ENCODE measurements at places on chromosomes 2 and 18. TPM values are rescaled to one million over a fixed set of nuclear protein-coding genes. Genes with fewer than 3 reads are reported as not detected.
A peak's percentile ranks its signal among the peaks of the same experiment; 100 is the strongest.

GRCh38 chr2:118006326-118006725, 7.5 kb downstream of the CCDC93 start:
- no peak overlapping the region for H3K27ac ChIP-seq
- no peak for DNase-seq
- no peaks in the 10 kb centered on the region for H3K36me3 ChIP-seq
- H3K27me3 ChIP-seq, result no peaks in the 10 kb centered on the region

DNA sequence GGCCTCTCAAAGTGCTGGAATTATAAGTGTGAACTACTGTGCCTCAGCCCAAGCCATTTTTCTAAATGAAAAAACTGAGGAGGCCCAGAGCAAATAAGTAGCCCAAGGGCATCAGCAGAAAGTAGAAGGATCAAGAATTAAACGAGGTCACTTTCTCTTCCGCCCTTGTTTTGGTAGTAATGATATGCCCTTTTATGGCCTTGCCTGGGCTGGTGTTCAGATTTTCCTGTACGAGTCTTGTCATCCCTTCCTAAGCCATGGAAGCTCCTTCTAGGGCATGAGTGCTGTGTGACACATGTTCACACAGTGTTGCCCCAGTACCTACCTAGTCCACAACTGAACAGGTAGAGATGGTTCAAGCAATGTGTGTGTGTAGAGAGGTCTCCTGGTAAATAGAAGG, 6.6 kb downstream of the HPCAL1 start:
- no peak overlapping the region for H3K27ac ChIP-seq
- no peaks in the 10 kb centered on the region for H3K36me3 ChIP-seq
- H3K4me3 ChIP-seq, result no peak overlapping the region
- no peaks in the 10 kb centered on the region for H3K27me3 ChIP-seq
- H3K4me1 ChIP-seq, result peaks cover 5% of the 10 kb centered on the region

The STON1 gene
- total RNA-seq, result 55.6 TPM

- no peaks in the 10 kb centered on the region for H3K27me3 ChIP-seq
- no peak overlapping the region for H3K4me3 ChIP-seq
- no peak for DNase-seq
- H3K36me3 ChIP-seq, result no peaks in the 10 kb centered on the region
Observed at GRCh38 chr2:8170552-8171327, 511.1 kb upstream of the ID2 start.

- H3K4me3 ChIP-seq, result no peak overlapping the region
- H3K27me3 ChIP-seq, result no peaks in the 10 kb centered on the region
- H3K27ac ChIP-seq, result no peak overlapping the region
- H3K36me3 ChIP-seq, result no peaks in the 10 kb centered on the region
Observed at GRCh38 chr18:7789856-7790552, 222.9 kb downstream of the PTPRM start.

The CHRNG gene
- total RNA-seq, result not detected

GRCh38 chr2:182980115-182980514, 58.1 kb downstream of the NCKAP1 start:
- H3K4me1 ChIP-seq, result no peaks in the 10 kb centered on the region
- H3K4me3 ChIP-seq, result no peak overlapping the region
- no peaks in the 10 kb centered on the region for H3K27me3 ChIP-seq
- no peak for DNase-seq
- H3K27ac ChIP-seq, result no peak overlapping the region

The COA5 gene
- 40.6 TPM for total RNA-seq

The KLHL41 gene
- total RNA-seq, result not detected

DNA sequence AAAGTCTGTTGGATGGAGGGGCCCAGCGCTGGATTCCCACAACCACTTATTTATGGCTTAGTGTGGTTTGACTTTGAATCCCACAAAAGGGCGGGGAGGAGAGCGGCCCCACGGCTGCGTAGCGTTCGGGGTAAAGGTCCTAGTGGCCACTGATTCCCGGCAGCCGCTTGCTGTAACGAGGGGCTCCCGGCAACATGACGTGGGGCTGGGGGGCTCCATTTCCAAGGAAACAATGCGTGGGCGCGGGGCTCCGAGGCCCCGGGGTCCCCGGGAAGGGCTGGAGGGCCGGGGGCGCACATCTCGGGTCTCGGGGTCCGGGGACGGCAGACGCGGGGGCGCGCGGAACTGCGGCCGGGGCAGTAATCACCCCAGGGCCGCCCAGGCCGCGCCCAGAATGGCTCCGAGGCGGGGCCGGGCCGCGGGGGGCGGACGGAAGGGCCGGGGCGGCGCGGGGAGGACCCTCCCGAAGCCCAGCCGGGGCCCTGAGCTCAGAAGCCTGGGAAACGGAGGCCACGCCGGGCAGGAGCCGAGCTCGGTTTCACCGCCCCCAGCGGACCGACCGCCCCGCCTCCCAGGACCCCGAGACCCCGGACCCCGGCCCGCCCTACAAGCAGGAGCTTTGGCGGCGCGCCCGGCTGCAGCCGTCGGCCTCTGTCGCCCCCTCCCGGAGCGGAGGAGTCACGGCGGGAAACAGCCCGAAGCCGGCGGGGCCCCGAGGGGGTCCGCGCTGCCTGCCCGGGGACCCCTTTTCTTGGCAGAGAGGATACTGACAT, 11.9 kb upstream of the MLPH start:
- no peaks in the 10 kb centered on the region for H3K27me3 ChIP-seq
- H3K27ac ChIP-seq, result peak overlapping the region; percentile 94
- H3K4me1 ChIP-seq, result no peaks in the 10 kb centered on the region
- no peaks in the 10 kb centered on the region for H3K36me3 ChIP-seq
- DNase-seq, result peak; percentile 85
- peak overlapping the region; percentile 58 for H3K4me3 ChIP-seq

- no peak overlapping the region for H3K27ac ChIP-seq
- no peaks in the 10 kb centered on the region for H3K27me3 ChIP-seq
- DNase-seq, result no peak
- no peak overlapping the region for H3K4me3 ChIP-seq
Observed at GRCh38 chr2:52395912-52396311, 1364.0 kb upstream of the NRXN1 start.

The TUBB8B gene
- 0.76 TPM for total RNA-seq

DNA sequence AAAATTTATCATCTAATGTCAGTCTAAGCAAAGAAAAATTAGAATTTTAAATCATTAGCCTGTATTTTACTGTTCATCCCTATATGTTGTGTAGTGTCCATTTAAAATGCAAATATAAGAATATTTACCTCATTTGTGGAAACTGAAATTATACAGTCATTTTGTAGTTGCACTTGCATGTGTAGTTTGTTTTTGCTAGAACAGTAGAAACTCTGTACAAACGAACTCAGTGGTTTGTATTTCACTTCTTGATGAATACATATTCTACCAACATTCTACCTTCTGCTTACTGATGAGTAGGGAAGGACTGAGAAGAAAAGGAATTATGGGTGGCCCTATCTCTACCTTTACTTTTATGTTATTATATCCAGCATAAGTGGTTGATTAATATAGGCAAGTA, 29.7 kb downstream of the BMPR2 start:
- no peaks in the 10 kb centered on the region for H3K36me3 ChIP-seq
- no peaks in the 10 kb centered on the region for H3K4me1 ChIP-seq
- DNase-seq, result no peak
- no peaks in the 10 kb centered on the region for H3K27me3 ChIP-seq

DNA sequence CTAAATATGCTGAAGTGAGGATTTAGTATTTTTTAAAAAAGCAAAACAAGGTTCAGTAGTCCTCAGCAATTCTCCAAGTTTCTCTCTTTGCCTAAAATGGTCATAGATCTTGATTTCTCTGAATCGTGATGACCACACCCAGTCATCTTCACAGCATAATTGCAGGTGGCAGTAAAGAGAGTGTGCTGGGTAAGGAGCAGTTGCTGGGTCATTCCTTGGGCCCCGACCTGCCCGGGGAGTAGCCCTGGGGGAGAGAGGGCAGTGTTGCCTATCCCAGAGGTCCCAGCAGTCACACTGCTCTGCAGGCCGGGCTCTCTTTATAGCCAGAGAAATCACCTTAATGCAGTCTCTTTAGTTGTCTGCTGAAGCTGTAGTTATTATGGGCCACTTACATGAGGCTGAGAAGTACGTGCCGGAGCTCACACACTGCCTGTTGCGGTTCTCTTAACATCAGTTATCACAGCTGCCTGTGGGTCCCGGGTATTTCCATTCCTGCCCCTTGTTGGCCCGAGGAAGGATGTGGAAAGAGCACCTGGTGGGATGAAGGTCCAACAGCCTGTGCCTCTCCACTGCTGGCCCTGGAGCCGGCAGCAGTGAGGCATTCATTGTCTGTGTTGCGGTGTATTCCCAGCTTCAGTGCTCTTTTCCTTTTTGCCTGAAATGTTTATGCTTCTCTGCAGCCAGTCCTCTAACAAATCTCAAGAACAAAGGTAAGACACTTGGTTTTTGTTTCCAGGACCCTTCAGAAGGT, 230.1 kb downstream of the ALPK2 start:
- no peaks in the 10 kb centered on the region for H3K36me3 ChIP-seq
- no peak overlapping the region for H3K27ac ChIP-seq
- no peaks in the 10 kb centered on the region for H3K27me3 ChIP-seq
- DNase-seq, result no peak
- H3K4me1 ChIP-seq, result no peaks in the 10 kb centered on the region

The GKN1 gene
- total RNA-seq, result not detected

DNA sequence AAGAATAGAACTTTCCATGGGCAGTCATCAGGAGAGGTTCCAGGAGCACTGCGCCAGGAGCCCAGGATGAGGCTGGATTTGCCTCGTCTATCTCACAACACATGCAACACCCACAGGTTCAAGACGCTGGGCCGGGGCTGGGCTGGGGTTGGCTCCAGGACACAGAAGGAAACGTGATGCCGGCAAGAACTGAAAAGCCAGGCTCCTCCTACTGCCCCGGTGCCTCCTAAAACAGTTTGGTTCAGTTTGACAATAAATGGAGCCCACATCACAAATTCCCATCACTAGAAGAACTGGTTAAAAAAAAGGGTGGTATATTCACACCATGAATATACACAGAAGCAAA, 75.9 kb downstream of the INHBB start:
- DNase-seq, result no peak
- H3K27ac ChIP-seq, result no peak overlapping the region
- H3K4me3 ChIP-seq, result no peak overlapping the region
- no peaks in the 10 kb centered on the region for H3K4me1 ChIP-seq
- H3K27me3 ChIP-seq, result no peaks in the 10 kb centered on the region
- no peaks in the 10 kb centered on the region for H3K36me3 ChIP-seq
